ENCODE measurements at places on chromosomes 7 and 10.
A peak's percentile ranks its signal among the peaks of the same experiment; 100 is the strongest.

GRCh38 chr10:132698761-132699391 lies 87.1 kb downstream of the NKX6-2 start:
- DNase-seq: peak; percentile 3

DNA sequence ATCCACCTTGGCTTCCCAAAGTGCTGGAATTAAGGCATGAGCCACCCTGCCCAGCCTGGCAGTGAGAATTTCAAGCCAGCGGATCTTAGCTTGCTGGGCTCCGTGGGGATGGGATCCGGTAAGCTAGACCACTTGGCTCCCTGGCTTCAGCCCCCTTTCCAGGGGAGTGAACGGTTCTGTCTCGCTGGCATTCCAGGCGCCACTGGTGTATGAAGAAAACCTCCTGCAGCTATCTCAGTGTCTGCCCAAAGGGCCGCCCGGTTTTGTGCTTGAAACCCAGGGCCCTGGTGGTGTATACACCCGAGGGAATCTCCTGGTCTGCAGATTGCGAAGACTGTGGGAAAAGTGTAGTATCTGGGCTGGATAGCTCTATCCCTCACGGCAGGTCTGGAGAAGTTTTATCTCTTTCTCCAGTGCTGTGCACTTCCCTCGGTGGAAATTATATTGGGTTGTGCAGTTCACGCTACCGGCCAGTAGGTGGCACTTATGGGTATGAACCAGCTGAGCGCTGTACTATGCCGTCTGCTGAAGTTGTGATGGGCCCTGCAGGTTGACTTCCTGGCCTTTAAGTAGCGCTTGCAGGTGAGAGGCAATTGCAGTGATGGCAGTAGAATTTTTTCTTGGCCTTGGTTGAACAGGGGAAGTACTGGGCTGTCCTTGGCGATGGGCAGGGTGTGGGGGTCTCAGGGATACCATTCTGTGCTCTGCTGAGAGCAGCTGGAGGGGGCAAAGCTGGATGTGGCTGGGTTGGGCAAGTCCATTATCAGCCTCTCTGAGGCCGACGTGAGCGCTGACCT lies 138.0 kb upstream of the MTPN start:
- DNase-seq: peak; percentile 59

GRCh38 chr7:39946693-39947092 lies 3.4 kb upstream of the CDK13 start:
- DNase-seq: no peak

DNA sequence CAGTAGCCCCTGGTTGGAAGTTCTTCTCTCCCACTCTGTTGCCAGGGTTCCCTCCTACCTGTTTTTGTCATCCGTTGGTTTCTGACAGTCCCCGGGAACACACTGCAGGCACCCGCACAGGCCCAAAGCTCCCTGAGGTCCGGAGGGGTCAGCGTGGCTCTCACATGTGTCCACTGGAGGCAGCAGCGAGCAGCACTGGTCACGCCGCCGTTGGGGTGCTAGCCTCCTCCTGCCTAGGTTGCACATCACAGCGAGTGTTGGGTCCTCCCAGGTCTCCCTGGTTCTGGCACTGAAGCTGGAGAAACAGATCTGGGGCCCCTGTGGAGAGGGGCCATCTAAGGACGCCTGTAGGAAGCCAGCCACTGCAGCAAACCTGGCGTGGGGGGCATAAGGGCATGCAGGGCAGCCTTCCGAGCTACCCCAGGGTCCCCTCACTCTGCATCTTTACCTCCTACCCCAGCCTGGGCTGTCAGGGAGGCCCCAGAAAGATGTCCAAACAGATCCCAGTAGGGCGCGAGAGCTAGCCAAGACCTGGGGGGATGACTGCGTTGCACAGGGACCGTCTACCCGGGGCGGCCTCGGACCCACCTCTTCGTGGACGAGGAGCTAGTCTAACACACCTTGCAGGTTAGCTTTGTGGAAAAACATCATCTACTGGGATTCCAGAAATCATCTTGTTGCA lies 28.9 kb downstream of the LRRC27 start:
- no peak for DNase-seq

- DNase-seq: no peak
These were observed 162.4 kb downstream of the TNS3 start for GRCh38 chr7:47419471-47419870.

GRCh38 chr10:18400201-18400905 lies 251.0 kb downstream of the NSUN6 start:
- no peak for DNase-seq

GRCh38 chr7:16432425-16432731 lies 11.0 kb upstream of the CRPPA start:
- DNase-seq: no peak

DNA sequence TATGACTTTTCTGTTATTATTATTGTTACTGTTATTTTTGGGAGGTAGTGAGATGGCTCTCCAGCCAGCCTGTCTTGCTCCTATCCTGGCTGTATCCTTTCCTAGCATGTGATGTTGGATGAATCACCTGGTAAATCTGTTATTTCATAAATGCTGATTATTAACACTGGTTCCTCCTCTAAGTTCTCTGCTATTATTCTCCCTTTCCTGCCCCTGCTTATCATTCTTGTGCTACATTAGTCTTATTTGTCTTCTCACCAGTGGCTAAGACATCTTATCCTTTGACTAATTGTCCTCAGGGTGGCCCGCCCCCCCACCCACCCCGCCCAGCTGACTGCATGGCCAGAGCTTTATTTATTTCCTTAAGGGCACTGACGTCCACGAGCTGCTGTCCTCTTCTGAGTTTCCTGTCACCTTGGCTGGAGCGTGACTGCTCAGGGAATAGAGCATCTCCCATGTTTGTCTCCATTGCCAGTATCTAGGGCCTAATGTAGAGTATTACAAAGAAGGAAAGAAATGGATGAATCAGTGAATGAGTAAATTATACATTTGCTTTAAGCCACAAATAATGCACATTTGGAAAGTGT lies 110.1 kb upstream of the KLF6 start:
- DNase-seq: no peak

GRCh38 chr10:90817128-90817889 lies 40.5 kb downstream of the HTR7 start:
- DNase-seq: no peak

Measured in head of caudate nucleus (tissue), 42 donors.